ENCODE measurements at places on chromosomes 13 and 19. TPM values are rescaled to one million over a fixed set of nuclear protein-coding genes. Genes with fewer than 3 reads are reported as not detected.
A peak's percentile ranks its signal among the peaks of the same experiment; 100 is the strongest.

SGCG gene
- total RNA-seq: not detected

DNA sequence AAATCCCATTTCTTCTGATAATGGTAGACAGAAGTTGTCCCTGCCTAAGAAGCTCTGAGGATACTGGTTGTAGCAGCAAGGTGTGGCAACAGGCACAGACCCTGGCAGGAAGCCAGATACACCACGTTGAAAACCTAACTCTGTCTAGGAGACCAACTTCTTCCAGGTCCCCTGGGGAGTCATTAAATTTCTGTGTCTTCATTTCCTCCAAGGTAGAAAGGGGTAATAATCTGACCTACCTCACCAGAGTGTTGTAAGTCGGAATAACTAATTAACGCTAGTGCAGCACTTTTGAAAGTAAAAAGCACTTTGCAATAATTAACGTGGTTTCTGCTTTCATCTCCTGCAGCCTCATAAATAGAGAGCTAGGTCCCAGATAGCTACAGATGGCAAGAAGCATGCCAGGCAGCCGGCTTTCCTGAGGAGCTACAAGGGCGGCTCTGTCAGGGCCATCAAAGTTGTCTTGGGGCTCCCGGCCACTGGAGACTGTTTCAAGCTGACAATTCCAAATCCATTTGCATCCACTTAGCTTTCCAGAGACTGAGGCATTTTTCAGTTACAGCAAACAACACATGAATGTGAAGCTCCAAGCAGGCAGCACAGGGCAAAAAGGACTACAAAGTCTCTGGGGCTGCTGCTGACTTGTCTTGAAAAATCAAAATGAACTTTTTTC, 176.2 kb downstream of the FOXO1 start:
- no peak for DNase-seq

DNA sequence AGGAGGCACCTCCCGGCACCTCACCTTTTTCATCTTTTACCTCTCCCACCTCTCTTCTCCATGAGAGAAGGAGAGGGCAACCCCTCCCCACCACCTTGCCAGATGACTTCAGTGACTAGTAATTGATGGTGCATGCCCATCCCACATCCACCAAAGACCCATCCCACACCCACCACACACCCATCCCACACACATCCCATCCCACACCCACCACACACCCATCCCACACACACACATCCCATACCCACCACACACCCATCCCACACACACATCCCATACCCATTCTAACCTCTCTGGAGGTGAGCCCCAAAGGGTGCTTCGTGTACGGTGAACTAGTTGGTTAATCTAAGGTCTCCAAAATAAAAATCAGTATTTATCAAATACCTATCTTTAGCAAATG, 44.7 kb downstream of the STK24 start:
- no peak for DNase-seq

GRCh38 chr13:73059460-73060250, 850 bp downstream of the KLF5 start:
- peak; percentile 43 for DNase-seq

GRCh38 chr13:83538636-83539035, 343.6 kb downstream of the SLITRK1 start:
- no peak for DNase-seq

DNA sequence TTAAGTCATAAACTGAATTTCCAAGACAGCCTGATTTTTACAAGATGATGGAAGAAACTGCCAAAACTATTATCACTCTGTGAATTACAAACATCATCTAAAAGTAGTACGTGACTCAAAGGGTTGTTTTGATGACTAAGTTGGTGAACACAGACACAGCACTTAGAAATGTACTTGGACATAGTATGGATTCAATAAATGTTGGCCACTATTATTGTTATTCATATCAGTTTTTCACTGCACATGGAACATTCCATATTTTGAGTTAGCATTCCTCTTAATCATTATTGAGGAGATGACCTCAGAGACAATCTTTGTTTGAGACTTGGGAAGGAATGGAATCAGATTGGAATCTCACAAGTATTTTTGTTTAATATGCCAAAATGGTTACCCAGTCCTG, 172.9 kb downstream of the OXGR1 start:
- peak; percentile 9 for DNase-seq
